Pancreas (tissue), 10 donors: ENCODE measurements at places on chromosomes 1 and 21.

GRCh38 chr1:156062189-156062588 lies 1.2 kb downstream of the RAB25 start:
- DNase-seq = no peak

GRCh38 chr1:203166192-203166940 lies 9.3 kb downstream of the MYBPH start:
- no peak for DNase-seq

DNA sequence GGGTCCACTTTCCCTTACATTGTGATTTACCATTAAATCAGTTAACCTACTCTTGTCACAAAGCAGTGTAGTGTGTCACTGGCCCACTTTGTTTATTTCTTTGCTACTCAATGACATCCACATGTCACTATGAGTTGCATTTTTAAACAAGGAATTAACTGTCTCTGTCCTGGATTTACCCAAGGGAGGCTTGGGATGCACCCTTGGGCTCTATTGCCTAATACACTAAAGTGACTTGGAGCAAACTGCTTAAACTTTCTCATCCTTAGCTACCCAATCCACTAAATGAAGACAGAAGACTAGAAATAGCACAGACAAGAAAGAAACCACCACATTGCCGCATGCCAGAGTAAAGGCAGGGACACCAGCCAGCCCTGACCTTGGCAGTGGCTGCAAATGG lies 136.2 kb upstream of the TIAM1 start:
- DNase-seq = no peak

GRCh38 chr1:145908653-145909052 lies 1.2 kb downstream of the ITGA10 start:
- DNase-seq = no peak

DNA sequence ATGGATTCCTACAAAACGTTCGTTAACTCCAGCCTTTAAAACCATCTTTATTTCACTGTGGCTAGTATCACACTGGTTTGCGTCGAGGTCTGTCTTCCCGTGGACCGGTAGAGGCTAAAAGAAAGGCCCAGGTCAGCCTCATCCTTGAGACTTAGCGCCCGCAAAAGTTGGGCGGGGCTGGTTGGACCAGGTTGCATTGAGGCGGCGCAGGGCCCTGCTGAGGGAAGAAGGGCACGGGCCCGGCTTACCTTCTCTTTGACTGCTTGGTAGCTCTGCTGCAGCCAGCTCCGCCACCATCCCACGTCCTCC lies 455 bp downstream of the BSDC1 start:
- DNase-seq = no peak

- DNase-seq = no peak
These were observed 35.7 kb upstream of the CNN3 start for GRCh38 chr1:94962409-94963265.

GRCh38 chr1:40818264-40818961 lies 34.8 kb downstream of the KCNQ4 start:
- peak; percentile 56 for DNase-seq

GRCh38 chr1:39980555-39981313 lies 25.8 kb downstream of the MFSD2A start:
- no peak for DNase-seq

DNA sequence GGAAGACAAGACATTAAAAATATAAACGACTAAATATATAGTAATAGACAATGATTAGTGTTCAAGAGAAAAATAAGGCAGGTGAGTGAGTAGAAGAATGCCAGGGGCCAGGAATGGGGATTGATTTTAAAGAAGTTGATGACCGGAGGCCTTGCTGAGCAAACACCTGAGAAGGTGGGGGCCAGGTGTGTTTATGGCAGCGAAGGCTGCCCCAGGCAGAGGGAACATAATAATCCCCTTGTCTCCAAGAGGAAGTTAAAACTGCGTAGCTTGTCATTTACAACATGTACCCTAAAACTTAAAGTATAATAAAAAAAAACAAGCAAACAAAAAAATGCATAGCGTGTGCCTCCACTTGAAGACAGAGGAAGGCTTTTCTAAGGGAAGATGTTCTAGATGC lies 220.3 kb downstream of the URB2 start:
- no peak for DNase-seq

- no peak for DNase-seq
These were observed 101.3 kb upstream of the ACTL8 start for GRCh38 chr1:17653728-17654351.

- no peak for DNase-seq
These were observed 86.7 kb downstream of the LRRC53 start for GRCh38 chr1:74425676-74426075.

DNA sequence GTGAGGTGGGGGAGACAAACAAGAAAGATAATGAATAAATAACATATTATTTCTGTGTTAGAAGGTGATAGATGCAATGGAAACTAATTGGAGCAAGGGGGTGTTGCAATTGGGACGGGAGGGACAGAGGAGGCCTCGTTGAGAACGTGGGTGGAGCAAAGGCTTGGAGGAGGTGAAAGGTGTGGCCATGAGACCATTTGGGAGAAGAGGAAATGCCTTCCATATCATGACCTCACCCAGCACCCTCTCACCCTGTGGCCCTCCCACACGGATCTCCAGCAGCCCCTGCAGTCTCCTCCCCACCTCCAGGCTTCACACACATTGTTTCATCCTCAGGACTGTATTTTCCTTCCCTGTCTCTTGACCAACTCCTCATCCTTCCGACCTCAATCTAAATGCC lies 85.3 kb upstream of the ARHGAP29 start:
- no peak for DNase-seq

GRCh38 chr1:9129266-9130041 lies 552 bp upstream of the GPR157 start:
- peak; percentile 90 for DNase-seq

DNA sequence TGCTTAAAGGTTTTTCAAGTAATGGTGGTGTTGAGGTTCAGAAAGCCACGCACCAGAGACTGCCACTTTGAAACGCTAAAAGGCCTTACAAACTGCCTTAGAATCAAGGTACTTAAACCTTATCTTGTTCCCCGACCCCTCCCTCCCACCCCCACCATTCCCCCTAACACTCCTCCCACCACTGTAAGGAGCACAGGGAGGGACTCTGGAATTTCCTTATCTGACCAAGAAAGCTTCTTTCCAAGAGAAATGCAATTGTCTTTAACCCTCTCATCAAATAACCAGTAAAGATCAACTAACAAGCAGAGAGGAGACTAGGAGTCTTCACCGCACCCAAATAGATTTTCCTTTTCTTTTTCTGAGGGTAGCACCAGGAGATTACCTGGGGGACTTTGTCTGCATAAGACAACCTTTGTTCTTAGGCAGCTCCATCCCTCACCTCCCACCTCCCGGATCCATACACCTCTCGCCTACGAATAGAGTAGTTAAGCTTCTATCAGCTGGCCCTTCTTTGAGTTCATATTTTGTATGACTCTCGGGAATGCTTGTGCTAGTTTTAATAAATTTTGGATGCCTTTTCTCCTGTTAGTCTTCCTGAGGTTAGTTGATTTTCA lies 137.7 kb upstream of the ADGRL2 start:
- no peak for DNase-seq

DNA sequence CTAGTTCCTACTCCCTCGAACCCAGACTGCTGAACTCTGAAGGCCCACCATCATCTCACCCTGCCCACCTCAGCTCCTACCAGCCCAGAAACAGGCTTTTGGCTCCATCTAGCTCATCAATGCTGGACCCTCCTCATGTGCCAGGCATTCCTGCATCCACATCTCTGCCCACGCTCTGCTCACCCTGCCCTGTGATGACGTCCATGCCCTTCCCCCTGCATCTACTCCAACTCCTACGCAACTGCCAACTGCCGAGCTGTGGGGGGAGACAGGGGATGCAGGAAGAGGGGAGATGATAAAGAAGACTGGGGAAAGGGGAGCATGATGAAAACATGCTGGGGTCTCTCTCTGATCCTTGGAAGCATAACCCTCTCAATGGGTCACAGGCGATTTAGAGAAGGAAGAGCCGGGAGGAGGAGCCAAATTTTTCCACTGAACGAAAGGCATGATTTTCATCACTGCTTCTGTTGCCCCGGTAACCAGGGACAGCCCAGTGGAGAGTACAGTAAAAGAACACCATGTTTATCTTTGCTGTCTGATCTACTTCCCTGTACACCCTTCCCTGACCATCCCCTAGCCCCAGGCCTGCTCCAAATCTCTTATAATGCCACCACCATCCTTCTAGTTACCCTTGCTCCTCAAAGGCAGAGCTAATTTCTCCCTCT lies 44.3 kb downstream of the CD34 start:
- DNase-seq = no peak

DNA sequence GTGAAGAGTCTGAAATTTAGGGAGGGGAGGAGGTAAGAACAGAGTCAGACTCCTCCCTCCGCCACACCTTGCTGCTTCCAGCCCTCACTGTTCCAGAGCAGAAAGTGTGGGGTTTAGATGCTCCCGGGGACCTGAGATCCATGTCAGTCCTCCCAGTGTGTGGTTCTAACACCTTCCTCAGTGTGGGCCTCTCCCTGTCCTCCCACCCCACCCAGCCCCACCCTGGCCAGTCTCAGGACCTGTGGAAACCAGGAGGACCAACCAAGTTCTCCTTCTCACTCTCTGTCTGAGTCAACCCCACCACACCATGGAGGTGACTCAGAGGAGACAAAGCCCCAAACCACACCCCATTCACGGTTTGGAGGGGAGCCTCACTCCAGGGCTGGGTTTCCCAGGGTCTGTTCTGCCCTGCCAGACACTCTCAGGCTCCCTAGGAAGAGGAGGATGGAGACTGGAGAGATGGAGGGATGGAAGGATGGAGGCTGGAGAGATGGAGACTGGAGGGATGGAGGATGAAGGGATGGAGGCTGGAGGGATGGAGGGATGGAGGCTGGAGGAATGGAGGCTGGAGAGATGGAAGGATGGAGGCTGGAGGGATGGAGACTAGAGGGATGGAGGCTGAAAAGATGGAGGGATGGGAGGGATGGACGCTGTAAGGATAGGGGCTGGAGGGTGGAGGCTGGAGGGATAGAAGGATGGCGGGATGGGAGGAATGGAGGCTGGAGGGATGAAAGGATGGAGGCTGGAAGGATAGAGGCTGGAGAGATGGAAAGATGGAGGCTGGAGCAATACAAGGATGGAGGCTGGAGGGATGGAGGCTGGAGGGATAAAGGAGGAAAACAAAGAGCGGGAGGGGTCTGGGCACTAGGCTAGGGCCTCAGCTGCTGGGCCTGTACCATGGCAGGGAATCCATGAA lies 100.9 kb upstream of the RUNX3 start:
- DNase-seq = no peak
